ENCODE measurements at places on chromosomes 7 and 10.

- no peak for DNase-seq
These were observed 347.3 kb upstream of the NPVF start for GRCh38 chr7:25575634-25576033.

- no peak for DNase-seq
These were observed 8.7 kb upstream of the HOXA2 start for GRCh38 chr7:27111042-27111750.

GRCh38 chr7:21276471-21277035, 151.3 kb upstream of the SP4 start:
- DNase-seq = no peak

GRCh38 chr7:112199035-112199655, 7.1 kb downstream of the DOCK4 start:
- DNase-seq = no peak

DNA sequence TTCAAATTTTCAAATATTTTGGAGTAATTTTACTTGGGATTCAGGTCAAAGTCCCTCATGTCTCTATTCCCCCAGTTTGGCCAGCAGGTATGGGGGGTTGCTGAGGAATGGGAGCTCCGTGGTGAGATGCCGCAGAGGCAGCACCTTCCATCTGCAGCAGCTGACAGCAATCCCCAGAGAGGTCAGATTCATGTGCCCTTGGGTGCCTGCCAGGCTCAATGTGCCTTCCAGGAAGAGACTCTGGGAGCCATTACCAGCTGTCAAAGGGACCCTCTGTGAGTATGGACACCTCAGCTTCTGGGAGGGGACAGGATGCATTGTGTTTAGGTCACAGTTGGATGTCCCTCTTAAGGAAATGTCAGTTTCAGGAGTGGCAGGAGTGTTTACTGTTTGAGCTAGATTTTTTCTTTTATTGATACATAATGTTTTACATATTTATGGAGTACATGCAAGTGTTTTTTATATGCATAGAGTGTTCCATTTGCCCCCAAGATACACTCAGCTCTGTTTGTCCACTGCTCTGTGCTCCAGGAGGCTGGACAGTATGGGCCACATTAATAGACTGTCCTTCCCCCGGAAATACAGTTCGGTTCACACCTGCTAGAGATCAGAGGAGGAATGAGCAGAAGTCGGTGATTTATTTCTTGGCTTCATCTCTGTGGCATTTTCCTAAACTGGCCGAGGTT, 75.3 kb upstream of the GRB10 start:
- DNase-seq = no peak

- DNase-seq = no peak
These were observed 181.8 kb upstream of the DGKB start for GRCh38 chr7:15084368-15084767.

- DNase-seq = peak; percentile 40
These were observed at the start of gene GSDME for GRCh38 chr7:24757353-24758275. TSS of gene GSDME (minus strand) at chr7:24757464. CDS start at chr7:24749774, 7,690 bp downstream.

- DNase-seq = peak; percentile 83
These were observed 20.4 kb downstream of the SH2B2 start for GRCh38 chr7:102306916-102307677.

DNA sequence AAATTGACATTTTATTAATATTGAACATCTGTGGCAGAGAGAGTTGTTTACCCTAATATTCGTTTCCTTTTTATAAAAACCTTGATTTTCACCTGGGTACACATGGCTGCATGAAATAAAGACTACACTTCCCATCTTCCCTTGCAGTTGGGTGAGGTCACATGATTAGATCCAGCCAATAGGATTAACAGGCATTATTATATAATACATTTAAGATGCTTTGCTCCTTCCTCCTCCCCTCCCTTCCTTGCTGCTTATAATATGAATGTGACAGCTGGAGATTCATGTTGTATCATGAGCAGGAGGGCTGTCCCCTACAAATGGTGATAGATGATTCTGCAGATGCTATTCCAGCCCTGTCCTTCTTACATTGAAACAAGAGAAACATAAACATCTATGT, 146.6 kb downstream of the SH2D4B start:
- DNase-seq = no peak

GRCh38 chr7:74657692-74658177, at the start of gene GTF2I:
TSS of gene GTF2I (plus strand) at chr7:74657718. CDS start at chr7:74689129, 31,411 bp downstream.
- DNase-seq = no peak

DNA sequence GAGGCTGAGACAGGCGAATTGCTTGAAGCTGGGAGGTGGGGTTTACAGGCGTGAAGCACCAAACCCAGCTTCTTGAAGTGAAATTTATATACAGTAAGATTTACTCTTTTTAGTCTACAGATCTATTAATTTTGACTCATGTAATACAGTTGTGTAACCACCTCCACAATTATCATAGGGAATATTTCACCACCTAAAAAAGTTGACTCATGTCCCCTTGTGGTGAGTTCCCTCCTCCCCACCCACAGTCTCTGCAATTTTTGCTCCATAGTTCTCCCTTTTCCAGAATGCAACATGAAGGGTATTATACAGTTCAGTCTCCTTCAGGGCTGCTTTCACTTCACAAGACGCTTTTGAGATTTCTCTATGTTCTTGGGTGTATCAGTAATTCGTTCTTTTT, 156.8 kb downstream of the FAM107B start:
- DNase-seq = no peak

GRCh38 chr7:69510114-69510513, 88.2 kb upstream of the AUTS2 start:
- no peak for DNase-seq

- no peak for DNase-seq
These were observed 22.2 kb upstream of the ITGB1 start for GRCh38 chr10:32980242-32980557.

DNA sequence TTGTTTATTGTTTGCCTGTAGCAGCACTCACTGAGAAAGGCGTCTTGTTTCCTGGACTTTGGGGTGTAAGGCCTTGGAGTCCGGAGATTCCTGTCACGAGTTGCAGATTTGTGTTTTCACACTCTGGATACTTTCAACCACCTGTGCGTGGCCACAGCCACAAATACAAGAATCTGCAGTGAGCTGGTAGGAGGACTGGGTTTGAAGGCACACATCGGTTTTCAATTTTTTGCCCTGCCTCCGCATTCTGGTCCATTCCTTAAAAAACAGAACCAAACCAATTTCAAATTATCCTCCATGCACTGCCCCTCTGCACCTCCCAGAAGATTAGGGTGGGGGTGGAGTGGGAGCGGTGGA, 619 bp downstream of the EXOC4 start:
- no peak for DNase-seq

GRCh38 chr10:110708776-110709443, 64.8 kb downstream of the RBM20 start:
- DNase-seq = no peak

DNA sequence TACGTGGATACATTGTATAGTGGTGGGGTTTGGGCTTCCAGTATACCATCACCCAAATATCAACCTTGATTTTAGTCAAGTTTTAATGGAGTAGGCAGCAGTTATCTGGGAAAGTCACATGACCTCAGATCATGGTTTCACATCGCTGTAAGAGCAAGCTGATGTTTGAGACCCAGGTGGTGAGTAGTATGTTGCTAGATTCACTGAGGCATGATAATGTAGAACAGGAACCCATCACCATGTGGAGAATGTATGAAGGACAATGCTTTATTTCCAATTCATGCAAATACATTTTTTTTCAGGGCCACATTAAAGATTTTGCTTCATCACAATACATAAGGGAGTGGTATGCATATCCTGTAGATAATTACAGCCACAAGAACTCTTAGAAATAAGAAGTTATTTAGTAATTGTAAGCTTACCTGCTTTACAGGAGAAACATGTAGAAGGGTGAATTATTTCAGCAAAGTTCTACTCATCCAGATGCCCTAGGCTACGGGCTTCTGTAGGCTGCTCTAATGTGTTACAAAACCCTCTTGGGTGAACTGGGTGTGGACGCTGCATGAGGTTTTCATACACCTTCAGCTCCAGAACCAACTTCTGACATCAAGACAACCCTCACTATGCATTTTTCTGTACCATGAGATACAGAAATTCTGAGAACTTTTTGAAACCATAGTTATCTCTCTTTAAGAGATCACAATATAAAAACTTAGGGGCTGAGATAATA, 27.6 kb upstream of the LAMB4 start:
- no peak for DNase-seq

- DNase-seq = peak; percentile 63
These were observed at the start of gene SNX10 for GRCh38 chr7:26291699-26292538. TSS of gene SNX10 (plus strand) at chr7:26291862. CDS start at chr7:26346443, 54,581 bp downstream.

DNA sequence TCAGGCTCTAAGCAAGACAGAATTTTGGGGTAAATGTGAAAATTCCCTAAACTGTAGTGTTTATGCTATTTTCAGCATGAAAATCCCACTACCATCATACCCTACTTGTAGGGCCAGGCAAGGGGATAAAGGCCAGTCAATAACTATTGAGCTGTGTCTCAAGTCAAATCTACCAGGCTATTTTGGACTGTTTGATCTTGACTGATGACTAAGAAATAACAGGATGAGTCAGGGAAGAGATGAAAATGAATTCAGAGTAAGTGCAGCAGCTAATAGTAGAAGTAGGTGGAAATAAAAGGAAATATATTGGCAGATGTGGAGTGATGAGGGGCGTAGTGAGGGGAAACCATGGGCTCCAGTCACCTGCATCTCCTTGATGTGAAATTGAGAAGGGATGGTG, 225.8 kb upstream of the PHYHIPL start:
- no peak for DNase-seq

- DNase-seq = no peak
These were observed 79.0 kb downstream of the PRR15 start for GRCh38 chr7:29642494-29643155.

- DNase-seq = no peak
These were observed 14.9 kb downstream of the MET start for GRCh38 chr7:116686812-116687419.

GRCh38 chr7:130963339-130963738, 229.3 kb upstream of the KLF14 start:
- DNase-seq = no peak

- no peak for DNase-seq
These were observed 229.6 kb downstream of the BAMBI start for GRCh38 chr10:28906934-28907333.

DNA sequence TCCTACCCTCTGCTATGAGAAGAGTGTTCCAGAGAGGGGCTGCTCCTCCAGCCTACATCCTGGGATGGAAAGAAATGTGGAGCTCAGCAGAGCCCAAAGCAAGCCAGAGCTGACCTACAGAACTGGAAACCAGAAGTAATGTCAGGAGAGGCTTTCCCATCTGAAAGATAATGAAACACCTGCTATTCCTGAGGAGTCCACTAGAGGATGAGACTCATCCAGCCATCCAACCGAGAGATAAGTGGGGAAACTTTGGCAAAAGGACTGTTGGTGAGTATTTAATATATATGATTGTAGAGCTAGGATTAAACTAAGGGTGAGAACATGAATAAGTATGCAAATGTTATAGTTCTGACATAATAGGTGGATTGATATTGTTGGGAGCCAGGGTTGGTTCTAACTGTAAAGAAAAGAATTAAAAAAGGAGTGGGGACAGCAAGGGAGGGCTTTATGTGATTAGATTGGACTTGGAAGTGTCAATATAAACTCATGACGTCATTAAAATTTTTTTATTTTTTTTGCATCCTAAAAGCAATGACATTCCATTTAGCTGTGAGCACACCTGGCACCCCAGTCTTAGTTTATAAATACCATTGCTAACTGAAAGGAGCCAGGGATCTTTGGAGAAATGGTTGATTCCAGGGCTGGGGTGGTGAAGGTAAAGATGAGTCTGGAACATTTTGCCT, 312.8 kb upstream of the NFE2L3 start:
- no peak for DNase-seq

- no peak for DNase-seq
These were observed 239.0 kb upstream of the ANKRD30A start for GRCh38 chr10:36886303-36886891.

DNA sequence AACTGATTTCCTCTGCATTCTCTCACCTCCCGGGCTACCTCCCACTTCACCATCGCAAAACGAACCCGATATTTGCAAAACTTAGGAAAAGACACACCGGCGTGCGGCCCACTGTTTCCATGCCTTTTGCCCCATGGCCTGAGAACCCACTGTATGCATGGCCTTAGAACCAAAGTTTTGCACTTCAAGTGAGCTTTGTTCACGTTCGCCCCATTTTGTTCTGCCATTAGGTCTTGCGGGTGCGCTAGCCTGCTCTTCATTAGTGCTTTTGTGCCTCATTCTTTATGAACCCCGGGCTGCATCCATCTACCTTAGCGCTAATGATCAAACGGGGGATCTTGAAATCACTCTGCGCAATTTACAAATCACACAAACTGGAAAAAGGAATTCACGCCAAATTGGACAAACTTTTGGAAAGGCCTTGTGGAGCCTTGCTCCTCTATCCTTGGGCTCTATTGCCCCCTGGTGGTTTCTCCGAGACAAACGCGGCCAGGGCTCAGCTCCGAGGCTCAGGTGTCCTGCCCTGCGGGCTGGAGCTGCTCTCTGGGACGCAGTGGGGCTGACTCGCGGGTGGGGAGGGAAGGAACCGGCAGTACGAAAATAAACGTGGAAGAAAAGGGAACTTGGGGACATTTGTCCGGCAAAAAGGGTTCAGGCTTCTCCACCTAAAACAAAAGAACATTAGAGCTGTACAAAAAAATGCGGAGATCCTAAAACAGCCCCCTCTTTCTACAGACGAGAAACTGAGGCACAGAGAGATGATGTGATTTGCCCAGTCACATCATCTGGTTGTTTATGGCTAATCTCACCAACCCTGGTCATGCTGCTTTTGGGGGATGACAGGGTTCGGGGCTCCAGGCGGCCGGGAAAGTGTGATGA, 300.4 kb upstream of the NFE2L3 start:
- DNase-seq = peak; percentile 38

DNA sequence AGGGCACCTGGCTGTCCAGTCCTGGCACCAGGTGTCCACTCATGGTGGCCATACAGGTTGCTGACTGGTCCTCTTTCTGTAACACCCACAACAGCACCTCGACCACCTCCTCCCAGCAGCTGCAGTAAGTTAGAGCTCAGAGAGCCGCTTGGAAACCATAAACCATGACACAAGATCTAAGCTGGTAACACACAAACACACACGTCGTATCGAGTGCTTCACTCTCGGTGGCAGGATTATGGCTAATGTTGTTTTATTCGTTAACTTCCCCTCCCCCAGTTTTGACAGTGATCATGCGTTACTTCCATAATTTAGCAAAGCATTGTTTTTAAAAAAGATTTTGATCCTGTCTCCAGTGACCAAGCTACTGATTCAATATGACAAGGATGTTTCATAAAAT, 59.7 kb downstream of the CAMK2B start:
- no peak for DNase-seq

DNA sequence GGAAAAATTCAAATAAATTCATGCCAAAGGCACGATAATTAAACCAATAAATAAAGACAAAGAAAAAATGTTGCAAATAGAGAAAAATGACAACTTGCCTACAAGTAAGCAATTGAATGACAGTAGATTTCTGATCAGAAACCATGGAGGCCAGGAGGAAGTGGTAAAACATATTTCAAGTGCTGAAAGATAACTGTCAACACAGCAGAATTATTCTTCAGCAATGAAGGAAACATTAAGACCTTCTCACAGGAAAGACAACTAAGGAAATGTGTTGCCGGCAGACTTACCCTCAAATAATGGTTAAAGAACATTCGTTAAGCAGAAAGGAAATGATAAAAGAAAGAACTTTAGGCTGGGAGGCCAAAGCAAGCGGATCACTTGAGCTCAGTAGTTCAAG, 30.4 kb downstream of the RUNDC3B start:
- DNase-seq = no peak

GRCh38 chr7:108285778-108286177, 155.6 kb upstream of the LAMB4 start:
- no peak for DNase-seq

- no peak for DNase-seq
These were observed 60.8 kb downstream of the ATXN7L1 start for GRCh38 chr7:105815576-105815975.
